Activated CD4-positive, alpha-beta T cell treated with anti-CD3 and anti-CD28 coated beads, Interleukin-2, amount 10 ng/mL, durations not matched to agents 7 days and 5 days (primary cell): ENCODE measurements at places on chromosomes 16 and 17. TPM values are rescaled to one million over a fixed set of nuclear protein-coding genes. Genes with fewer than 3 reads are reported as not detected.

DNA sequence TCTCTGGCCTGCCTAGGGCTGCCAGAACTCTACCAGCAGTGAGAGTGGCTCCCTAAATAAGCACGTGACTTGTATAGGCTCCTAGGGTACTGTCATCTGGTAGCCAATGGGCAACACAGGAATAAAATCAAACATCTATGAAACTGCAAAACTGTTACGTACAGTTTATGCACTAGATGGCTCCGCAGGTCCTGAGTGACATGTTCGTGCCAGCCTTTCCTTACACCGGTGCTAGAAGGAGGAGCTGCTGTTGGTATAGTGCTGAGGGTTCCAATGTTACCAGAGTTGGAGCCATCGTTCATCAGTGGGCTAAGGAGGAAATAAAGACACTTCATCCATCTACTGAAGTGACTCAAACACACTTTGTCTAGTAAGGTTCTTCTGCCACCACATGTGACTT, 63.2 kb upstream of the TRAP1 start:
- no peak overlapping the region for H3K4me3 ChIP-seq
- H3K4me1 ChIP-seq: peaks cover 3% of the 10 kb centered on the region
- H3K27ac ChIP-seq: no peak overlapping the region
- DNase-seq: peak; percentile 57
- H3K27me3 ChIP-seq: no peaks in the 10 kb centered on the region

DNA sequence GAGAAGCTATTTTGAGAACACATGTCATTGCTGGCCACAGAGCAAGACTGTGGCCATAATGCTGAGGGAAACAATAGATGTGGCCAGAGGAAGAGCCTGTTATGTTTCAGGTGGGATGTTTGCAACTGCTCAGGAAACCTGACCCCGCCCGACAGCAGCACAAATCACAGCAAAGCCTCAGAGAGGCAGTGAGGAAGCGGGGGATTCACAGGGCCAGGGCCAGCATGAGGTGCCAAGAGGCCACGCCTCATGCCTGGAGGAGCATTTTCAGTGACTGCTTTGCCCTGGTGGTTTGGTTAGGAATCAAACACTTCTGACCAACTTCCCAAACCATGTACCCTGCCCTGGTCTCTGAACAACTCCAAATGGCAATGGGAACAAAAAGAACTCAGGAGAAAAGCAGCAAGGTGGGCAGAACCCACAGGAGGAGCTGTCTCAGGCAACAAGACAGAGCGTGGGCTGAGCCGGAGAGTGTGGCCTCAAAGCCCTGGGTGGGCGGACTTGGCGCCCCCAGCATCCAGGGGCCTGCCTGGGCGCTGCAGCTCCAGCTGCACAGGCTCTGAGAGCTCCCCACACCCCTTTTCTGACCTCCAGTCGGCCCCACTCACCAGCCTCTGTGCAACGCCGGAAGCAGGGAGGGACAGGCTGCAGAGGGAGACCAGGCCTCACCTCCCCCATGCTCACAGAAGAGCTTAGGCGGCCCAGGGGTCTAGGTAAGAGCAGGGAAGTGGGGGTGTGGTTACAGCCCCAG, 20.6 kb downstream of the HIC1 start:
- no peak overlapping the region for H3K4me3 ChIP-seq
- no peak overlapping the region for H3K27ac ChIP-seq
- peaks cover 28% of the 10 kb centered on the region for H3K4me1 ChIP-seq
- H3K36me3 ChIP-seq: peaks cover 58% of the 10 kb centered on the region

GRCh38 chr17:13385481-13385911, 216.2 kb downstream of the HS3ST3A1 start:
- DNase-seq: no peak
- H3K4me3 ChIP-seq: no peak overlapping the region
- H3K27me3 ChIP-seq: peaks cover 2% of the 10 kb centered on the region
- H3K27ac ChIP-seq: no peak overlapping the region

DNA sequence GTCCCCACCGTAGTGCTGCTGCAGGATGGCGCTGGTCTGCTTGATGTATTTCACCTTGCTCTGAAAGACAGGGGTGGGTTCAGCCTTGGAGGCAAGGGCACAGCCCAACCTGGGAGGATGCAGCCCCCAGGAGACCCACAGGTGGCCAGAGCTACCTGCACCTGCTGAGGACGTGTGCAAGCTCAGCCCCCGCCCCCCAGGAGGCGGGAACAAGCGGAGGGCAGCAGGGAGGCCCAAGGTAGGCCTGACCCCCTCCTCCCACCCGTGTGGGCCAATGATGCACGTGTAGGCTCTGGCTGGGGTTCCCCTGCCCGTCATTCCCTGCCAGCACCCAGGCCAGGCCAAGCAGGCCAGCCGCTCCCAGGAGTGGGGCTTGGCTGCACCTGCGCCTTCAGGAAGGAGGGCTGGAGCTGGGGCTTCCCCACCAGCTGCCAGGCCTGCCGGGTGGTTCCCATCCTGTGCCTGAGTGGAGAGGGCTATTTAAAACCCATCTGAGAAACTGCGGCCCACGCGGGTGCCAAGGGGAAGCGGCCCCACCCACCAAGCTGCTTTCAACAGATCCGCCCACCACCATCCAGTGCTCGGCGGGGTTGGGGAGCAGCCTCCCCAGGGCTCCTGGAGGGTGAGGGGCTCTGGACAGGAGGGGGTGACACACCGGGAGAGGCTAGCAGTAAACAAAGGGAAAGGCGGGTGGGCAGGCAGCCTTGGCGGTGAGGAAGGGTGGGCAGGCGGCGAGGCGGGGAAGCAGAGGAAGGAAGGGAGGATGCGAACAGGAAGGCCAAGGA, 3.8 kb downstream of the NTHL1 start:
- H3K27ac ChIP-seq: no peak overlapping the region
- no peaks in the 10 kb centered on the region for H3K36me3 ChIP-seq

DNA sequence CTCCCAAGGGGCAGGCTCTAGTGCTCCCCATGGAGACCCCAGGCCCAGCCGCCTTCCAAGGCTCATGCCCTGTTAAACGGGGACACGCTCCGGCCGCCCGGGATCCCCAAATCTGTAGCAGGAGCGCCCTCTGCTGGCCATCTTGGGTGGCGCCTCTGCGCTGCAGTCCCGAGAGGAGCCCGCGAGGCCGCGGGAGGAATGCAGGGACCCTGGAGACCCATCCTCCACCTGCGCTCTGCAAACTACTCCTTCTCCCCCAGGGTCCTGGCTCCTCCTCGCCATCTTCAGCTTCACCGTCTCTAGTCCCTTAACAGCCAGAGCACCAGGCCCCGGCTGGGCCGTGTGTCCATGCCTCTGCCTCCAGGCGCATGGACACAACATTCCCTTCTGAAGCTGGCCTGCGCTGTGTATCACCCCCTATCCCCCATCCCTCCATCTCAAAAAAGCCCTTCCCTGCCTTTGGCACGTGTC, 23.6 kb upstream of the KRT17 start:
- peak overlapping the region; percentile 53 for H3K4me3 ChIP-seq
- no peaks in the 10 kb centered on the region for H3K36me3 ChIP-seq
- DNase-seq: peak; percentile 88
- no peaks in the 10 kb centered on the region for H3K27me3 ChIP-seq
- peaks cover 10% of the 10 kb centered on the region for H3K4me1 ChIP-seq

GRCh38 chr17:13420418-13420826, 181.3 kb downstream of the HS3ST3A1 start:
- no peak overlapping the region for H3K27ac ChIP-seq
- H3K27me3 ChIP-seq: peaks cover 3% of the 10 kb centered on the region
- H3K4me3 ChIP-seq: no peak overlapping the region
- DNase-seq: no peak

- peaks cover 3% of the 10 kb centered on the region for H3K27me3 ChIP-seq
- H3K4me3 ChIP-seq: no peak overlapping the region
- no peaks in the 10 kb centered on the region for H3K4me1 ChIP-seq
- H3K27ac ChIP-seq: no peak overlapping the region
- no peak for DNase-seq
These were observed 80.2 kb upstream of the ASIC2 start for GRCh38 chr17:33373273-33373672.

- peaks cover 13% of the 10 kb centered on the region for H3K4me1 ChIP-seq
- DNase-seq: no peak
- H3K4me3 ChIP-seq: peak overlapping the region; percentile 49
- H3K27ac ChIP-seq: no peak overlapping the region
These were observed 7.6 kb downstream of the RUNDC3A start for GRCh38 chr17:44315760-44316731.

Gene MT1A
- total RNA-seq: not detected

DNA sequence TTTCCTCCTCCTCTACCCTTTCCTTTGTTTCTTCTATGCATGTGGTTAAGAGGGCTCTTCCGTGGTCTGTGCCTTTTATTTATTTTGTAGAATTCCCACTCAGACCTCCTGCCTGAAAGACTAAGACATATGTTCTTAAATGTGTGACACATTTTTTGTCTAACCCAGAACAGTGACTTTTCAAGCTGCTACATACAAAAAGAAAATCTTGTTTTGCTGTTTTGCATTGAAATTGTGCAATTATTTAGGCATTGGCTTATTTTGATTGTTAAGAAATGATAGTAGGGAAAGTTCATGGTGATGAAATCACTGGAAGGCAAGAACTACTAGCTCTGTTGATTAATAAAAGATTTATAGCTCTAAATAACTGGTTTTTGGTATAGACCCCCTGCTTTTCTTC, 76.8 kb downstream of the TUBD1 start:
- DNase-seq: no peak
- peaks cover 44% of the 10 kb centered on the region for H3K36me3 ChIP-seq
- H3K27ac ChIP-seq: no peak overlapping the region
- H3K4me1 ChIP-seq: peaks cover 31% of the 10 kb centered on the region
- H3K27me3 ChIP-seq: no peaks in the 10 kb centered on the region

DNA sequence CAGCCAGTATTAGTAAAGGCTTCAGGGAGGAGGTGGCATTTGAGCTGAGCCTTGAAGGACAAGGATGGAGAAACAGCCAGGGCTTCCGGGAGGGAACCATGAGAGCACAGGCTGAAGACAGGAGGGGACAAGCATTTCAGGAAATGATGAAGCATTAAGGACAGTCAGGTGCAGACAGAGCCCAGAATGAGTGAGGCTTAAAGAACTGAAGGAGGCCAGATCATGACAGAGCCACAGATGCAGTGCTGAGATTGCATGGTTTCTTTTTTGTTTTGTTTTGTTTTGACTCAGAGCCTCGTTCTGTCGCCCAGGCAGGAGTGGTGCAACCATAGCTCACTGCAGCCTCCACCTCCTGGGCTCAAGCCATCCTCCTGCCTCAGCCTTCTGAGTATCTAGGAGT, 211.5 kb downstream of the SOX9 start:
- H3K27ac ChIP-seq: no peak overlapping the region
- H3K27me3 ChIP-seq: no peaks in the 10 kb centered on the region
- H3K4me3 ChIP-seq: no peak overlapping the region
- H3K4me1 ChIP-seq: no peaks in the 10 kb centered on the region

DNA sequence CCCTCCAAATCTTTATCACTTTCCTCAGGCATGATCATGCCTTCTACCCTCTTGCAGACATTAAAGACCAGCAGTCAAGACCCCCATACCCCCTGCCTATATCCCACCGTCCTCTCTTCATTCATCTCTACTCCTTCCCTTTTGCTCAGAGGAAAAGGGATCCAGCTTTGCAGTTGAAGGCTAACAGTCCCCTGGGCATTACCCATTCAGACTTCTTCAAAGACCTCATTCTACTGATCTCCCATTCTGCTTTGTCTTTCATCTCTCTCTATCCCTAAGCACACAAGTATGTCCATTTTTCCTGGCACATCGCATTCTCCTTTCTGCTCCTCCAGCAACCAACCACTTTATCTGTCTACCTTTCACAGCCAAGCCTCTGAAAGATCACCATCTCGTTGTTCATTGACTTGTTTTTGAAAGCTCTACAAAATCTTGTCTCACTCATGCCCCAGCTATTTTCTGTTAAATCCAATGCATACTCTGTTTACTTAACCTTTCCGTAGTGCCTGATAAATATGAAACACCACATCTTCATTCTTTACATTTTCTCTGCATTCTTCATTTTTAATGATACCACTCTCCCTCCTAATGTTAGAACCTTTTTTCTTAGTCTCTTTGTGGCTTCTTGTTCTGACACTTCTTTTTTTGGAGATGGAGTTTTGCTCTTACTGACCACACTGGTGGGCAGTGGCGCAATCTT, 14.1 kb upstream of the LCMT1 start:
- no peak overlapping the region for H3K4me3 ChIP-seq
- H3K27ac ChIP-seq: no peak overlapping the region
- H3K36me3 ChIP-seq: peaks cover 12% of the 10 kb centered on the region
- DNase-seq: no peak
